ENCODE measurements at places on chromosomes 5 and 9.

DNA sequence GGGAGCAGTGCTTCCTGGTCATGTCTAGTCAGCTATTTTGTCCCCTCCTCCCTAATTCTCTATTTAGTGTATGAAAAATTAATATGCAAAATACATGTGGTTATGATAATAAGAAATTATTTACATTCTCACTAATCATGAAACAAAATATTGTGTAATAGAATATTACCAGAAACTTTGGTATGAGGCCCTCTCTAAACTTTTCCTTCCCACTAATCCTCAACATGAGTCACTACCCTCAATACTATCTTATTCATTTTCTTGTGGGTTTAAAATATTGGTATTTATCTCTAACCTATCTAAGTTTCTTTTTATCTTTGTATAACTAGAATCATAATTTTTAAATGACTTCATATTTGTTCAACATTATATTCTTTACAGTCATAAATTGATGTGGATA, 545.9 kb upstream of the PTPRD start:
- no peak for DNase-seq

- DNase-seq = no peak
Measured at GRCh38 chr9:126128494-126129142, 198.0 kb upstream of the MVB12B start.

GRCh38 chr9:131100445-131100844, 4.1 kb downstream of the AIF1L start:
- no peak for DNase-seq

- DNase-seq = no peak
Measured at GRCh38 chr5:50328193-50328729, 112.8 kb downstream of the EMB start.

- no peak for DNase-seq
Measured at GRCh38 chr9:90219548-90220118, 423.0 kb downstream of the DIRAS2 start.

DNA sequence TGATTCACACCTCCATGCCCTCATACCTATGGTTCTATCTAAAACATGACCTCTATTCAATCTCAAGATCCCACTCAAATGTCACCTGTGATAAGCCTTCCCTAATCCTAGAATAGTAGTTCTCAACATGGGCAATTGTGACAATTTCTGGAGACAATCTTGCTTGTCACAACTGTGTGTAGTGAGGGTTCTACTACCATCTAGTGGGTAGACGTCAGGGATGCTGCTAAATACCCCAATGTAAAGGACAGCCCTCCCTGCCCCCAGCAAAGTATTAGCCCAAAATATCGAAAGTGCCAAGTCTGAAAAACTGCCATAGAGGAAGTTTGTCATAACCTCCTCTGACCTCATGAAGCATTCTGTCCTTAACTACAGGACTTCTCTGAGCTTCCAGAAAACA, 32.0 kb downstream of the TBCA start:
- DNase-seq = no peak

GRCh38 chr5:142735323-142736246, 34.6 kb upstream of the ARHGAP26 start:
- DNase-seq = no peak

DNA sequence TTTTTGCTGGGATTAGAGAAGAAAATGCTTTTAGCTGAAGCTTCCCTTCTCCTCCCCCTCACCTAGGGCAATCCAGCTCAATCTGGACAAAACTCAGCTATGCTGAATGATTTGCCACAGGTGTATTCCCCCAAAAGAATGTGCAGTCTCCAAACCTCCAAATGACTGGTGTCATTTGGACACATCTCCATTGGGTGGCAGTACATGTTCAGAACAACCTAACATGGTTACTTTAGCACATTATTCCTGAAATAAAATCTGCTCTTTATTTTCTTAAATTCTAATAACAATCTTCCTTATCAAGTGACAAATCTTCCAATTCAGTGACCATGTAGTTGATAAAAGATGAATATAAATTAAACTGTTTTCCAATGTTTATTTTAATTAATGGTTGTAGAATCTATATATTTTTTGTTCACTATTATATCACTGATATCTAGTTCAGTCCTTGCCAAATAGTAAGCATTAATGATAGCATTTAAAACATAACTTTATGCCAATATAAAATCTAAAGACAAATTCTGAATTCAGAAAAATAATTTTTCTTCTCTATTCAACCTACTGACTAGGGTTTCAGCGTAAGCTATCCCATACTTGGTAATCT, 61.3 kb upstream of the MOCS2 start:
- DNase-seq = no peak

- DNase-seq = no peak
Measured at GRCh38 chr5:111517853-111518501, 5.6 kb upstream of the STARD4 start.

DNA sequence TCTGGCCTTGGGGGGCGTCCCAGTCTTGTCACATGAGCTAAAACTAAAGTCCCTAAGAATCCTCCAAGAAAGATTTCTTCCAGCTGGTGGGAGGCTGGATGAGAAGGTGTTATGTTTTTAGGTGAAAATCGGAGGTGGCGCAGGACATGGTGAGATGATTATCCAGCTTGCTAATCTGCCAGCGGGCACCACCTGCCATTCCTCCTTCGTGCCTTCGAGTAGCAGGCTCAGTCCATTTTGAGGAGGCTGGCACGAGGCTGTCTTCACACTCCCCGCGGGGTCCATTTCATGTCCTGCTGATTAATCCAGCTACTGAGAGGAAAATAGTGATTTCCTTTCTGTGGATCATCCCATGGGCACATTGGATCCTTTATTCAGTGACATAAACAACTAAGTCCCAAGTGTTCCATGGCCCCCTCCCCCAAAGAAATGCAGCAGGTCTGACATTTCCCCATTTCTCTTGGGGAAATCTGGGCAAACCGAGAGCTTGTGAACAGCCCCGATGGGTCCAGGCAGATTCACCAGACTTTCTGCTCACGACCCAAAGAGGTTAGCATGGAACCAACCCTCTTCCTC, 38.2 kb upstream of the EXOC3 start:
- no peak for DNase-seq

GRCh38 chr5:174236070-174236469, 190.6 kb downstream of the NSG2 start:
- DNase-seq = no peak

GRCh38 chr9:96107436-96107835, 194.5 kb downstream of the HSD17B3 start:
- DNase-seq = no peak

DNA sequence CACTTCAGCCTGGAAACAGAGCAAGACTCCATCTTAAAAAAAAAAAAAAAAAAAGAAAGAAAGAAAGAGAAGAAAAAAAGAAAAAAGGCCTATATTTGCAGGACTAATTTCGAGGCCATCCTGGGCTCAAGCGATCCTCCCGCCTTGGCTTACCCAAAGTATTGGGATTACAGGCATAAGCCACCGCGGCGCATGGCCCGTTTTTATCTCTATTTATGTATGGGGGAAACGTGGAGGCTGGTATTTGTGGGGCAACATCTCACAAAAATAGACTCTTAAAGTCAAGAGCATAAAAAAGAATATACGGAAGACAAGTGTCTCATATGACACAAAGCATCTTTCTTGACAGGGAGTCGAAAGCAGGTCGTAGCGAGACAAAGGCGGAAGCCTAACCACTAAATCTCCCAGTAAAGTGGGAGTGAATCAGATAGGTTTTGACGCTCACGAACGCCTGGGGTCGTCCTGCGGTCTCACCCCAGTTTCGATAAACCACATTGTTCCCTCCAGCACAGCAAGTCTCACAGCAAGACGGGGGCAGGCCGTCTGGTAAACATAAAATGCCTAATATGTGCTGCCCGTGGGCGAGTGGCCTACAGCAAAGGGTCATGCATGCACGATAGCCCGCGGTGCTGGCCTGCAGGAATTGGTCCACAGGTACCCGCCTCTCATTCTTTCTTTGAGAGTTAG, 1.8 kb upstream of the TRIM41 start:
- no peak for DNase-seq

GRCh38 chr9:95147452-95148207, 169.9 kb downstream of the FANCC start:
- DNase-seq = no peak

GRCh38 chr5:145531038-145531734, 304.0 kb downstream of the PRELID2 start:
- no peak for DNase-seq

- no peak for DNase-seq
Measured at GRCh38 chr9:14173713-14174112, 140.2 kb downstream of the NFIB start.

DNA sequence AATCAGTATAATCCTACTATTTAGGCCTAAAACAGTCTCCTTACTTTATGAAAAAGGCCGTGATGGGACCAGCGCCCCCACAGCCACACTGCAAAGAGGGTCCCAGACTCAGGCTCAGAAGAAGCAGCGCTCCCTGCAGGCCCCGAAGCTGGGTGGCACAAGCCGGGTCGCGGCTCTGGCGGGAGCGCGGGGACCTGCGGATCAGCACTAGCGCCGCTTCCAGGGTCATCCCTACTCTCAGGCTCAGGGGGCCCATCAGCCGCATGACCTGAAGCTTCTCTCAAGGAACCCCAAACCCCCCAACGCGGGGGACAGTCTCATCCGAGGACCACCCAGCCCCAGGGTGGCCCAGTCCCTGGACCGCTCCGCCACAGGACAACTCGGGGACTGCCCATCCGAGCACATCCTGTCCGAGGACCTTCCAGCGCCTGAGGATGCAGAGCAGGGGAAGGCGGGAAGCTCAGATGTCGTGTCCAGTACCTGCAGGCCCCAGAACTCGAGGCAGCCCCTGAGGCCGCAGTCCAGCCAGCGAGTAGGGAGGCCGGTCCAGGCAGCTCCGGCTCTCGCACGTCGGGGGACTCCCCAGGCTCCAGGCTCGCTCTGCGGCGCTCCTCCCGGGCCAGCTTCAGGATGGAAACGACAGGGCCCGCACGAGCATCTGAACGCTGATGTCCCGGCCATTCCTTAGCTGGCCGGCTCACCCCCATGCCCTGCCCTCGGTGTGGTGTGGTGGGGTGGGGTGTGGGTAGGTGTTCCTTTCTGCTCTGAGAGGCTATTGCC, 32.4 kb upstream of the CDK20 start:
- no peak for DNase-seq

DNA sequence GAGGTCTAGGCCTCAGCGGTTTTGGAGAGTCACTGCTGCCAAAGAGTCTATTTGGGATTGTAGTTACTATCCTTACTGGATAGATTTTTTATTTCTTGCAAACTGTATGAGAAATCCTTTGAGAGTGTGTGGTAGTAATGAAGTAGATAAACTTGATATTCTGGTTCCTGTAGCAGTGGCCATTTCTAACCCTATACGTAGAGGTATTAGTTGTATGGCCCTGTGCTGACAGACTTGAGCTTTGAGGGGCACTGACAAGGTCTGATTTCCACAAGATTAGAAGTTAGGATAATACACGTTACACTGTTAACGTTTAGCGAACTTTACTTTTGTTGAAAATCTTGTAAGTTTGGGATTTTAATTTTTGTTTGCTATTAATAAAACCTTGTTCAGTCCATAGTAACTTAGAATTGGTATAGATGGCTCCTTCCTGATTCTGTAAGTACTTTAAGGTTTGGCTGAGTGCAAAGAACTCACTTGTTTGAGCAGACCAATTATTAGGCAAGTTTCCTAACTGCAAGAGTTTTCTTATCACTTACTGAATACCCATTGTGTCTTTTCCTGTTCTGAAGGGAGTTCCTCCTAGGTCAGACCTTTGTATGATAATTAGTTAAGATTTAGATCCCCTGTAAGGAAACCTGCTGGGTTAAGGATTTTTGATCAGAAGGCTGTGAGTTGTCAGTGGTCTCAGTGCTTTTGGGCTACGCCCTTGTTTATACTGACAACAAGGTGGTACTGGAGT, 31.4 kb downstream of the GCNT1 start:
- DNase-seq = no peak

DNA sequence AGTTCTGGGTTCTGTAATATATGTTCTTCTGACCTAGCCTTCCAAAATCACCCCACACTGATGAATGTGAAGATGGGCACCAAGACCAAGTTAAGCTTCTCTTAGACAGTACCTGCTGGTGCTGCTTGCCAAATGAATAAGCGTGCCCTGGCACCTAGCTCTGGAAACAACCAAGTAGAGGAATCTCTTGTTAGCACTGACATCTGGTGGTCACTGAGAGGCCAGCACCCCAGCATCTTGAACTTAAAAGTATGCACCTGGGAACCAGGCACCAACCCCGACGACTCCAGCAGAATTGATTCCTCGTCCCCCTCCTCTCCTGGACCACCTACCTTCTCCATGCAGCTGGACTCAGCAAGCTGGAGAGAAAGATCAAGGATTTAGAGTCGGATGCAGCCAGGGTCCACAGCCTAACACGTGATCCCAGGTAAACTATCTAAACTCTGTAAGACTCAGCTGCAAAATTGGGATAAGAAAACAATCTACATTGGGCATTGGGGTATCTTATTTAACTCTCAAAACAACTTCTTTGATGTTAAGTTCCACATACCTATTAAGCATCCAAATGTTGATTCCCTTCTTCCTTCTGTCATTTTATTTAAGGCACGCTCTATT, 89.8 kb downstream of the SLC1A3 start:
- DNase-seq = no peak

GRCh38 chr9:32957358-32957757, 44.1 kb downstream of the APTX start:
- DNase-seq = no peak

- no peak for DNase-seq
Measured at GRCh38 chr5:79243224-79243623, 7.3 kb downstream of the JMY start.

DNA sequence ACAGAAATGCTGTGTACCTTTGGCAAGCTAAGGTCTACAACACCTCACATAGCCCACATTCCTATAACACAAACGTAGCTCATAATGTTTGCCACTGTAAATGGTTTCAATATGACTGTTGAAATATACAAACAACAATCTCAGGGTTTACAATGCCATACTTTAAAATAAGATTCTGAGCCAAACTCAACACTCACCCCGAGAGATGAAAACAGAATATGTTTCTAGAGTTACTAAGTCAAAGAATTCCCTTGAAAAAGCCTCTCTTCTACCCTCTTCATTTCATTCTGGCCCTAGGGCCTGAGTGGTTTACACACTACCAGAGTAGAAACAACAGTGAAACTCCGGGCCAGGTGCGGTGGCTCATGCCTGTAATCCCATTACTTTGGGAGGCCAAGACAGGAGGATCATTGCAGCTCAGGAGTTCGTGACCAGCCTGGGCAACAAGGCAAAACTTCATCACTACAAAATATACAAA, 72.6 kb downstream of the MYO10 start:
- DNase-seq = no peak

DNA sequence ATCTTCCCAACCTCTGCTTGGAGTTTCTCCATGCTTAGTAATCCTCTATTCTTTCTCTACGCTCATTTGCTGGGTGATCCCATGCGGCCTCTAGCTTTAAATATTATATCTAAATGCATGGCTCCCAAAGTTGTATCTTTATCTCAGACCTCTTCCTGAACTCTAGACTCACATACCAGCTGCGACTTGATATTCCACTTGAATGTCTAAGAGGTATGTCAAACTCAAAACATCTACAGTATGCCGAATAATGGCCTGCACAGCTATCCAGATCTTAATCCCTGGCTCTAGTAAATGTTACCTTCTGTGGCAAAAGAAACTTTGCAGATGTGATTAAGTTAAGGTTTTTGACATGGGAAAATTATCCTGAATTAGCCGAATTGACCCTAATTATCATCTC, 179.2 kb downstream of the TTC39B start:
- no peak for DNase-seq

Measured in activated CD4-positive, CD25-positive, alpha-beta regulatory T cell (primary cell).